C1 segment of cervical spinal cord (tissue), 14 donors: ENCODE measurements at places on chromosomes 11 and 22.

DNA sequence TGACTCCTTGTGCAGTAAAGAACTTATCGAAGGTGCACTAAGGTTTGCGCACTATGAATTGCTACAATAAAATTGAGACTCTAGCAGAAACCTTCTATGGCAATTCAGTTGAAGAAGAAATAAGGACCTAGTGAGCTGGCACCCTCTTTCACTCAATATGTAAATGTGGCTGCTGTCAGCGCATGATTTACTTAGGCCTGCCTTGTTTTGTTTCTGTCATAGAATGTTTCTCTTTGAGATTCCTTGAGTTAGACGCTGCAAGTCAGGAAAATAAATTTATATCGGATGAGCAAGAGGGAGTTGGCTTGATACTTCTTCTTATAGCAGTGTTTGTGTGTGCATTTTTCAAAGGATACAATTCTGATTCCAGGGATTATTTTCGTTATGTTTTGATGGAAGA lies 322.1 kb downstream of the BLID start:
- DNase-seq: no peak

DNA sequence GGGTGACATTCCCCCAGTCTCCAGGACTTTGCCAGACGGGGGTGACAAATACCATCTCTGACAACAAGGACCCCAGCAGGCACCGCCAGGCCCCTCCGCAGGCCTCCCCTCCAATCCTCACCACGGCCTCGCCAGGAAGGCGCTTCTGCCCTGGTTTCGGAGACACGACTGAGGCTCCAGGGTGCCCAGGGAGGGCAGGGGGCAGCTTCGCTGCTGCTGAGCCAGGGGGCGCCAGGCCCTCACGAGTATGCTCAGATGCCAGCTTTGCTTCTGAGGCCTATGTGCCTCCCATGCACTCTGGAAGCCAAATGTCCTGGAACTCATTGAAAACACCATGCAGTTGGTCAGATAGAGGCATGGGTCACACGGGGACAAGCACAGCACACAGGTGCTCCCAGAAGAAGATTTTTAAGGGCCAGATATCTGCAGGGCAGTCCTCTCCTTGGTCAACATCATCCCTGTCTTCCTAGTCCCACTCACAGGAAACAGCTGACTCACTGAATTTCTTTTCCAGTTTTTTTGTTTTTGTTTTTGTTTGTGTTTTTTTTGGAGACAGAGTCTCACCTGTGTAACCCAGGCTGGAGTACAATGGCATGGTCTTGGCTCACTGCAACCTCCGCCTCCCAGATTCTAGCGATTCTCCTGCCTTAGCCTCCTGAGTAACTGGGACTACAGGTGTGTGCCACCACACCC lies 19.9 kb downstream of the BID start:
- no peak for DNase-seq

DNA sequence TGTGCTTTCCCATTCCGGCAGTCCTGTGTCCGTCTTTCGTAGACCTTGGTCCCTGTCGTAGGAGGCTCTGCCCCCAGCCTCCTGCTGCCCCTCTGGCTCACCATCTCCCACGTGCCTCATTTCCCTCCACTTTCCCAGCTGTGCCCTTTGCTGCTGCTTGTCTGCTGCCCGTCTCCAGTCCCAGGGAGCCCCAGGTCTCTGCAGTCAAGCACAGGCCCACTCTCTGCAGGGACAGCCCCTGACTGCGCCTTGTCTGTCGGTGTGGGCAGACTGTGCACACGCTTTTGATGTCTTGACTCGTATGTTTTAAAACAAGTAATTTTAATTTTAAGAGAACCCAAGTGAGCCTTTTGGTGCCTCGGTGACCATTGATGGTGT lies 12.4 kb downstream of the DGCR8 start:
- DNase-seq: no peak

DNA sequence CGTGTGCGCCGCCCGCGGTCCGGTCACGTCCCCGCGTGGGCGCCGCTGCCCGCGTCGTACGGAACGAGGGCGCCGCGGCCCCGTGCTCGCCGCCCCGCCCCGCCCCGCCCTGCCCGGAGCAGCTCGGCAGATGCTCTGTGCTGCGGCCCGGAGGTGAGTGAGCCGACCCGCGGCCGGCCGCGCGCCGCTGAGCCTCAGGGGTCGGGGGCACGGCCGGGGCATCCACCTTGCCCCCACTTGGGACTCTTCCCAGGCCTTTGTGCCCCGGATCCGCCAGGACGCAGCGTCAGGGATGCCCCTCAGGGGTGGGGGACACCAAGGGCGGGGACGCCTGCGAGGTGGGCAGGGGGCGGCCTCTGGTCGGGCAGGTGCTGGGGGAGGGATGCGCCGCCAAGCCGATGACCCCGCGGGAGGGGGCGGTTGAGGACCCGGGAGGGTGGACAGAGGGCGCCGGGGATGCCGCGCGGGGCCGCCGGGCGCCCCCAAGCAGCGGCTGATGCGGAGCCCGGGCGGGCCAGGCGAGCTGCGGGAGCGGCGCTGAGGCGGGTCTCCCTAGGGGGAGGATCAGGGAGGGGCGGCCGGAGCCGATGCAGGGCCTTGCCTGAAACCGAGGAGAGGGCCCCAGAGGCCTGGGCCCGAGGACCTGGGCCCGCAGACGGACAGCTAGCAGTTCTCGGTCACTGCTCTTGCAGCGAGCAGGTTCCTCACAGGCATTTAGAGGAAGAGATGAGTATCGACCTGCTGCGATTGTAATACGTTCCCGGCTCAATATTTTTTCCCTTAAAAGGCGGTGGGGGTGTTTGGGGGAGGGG lies at the start of gene GNAZ:
Gene GNAZ (plus strand): TSS at position 102 of the 812 bp plus-strand sequence. CDS start 25,177 bp downstream, outside the sequence.
- peak; percentile 25 for DNase-seq

GRCh38 chr11:66557733-66558326 lies 10.6 kb downstream of the CTSF start:
- DNase-seq: no peak

DNA sequence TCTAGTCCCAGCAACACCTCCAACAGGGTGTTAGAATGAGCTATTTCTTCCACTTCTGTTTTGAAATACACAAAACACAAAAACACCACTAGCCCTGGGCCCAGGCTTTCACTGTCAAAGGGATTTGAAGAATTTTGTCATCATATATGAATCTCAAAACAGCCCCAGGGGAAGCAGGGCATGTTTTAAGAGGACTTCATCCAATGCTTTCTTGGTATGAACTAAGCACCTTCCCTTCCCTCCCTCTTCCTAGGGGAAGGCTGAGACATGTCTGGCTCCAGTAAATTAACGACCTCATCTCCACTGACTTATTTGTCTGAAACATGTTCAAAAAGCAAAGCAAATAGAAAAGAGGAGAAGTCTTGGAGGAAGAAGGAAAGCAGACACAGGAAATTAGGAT lies 75.7 kb upstream of the INCENP start:
- DNase-seq: no peak

GRCh38 chr11:111936040-111936540 lies 1.1 kb upstream of the DIXDC1 start:
- no peak for DNase-seq

DNA sequence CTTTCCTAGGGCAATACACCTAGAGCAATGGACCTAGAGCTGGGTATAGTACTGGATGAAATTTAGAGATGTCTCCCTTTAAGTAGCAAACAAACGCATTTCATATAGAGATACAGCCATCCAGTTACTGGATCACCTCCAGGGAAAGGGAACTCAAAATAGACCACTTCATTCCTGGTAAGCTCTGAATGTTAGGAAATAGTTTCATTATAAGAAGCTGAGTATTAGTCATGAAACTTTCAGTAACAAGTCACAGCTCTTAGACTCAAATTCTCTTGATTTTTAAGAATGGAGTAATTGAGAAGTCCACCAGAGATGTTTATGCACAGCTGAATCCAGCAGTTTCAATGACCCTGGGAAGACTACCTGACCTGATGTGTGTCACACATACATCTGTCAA lies 221.9 kb downstream of the FAM76B start:
- no peak for DNase-seq

- DNase-seq: no peak
Measured at GRCh38 chr22:44179989-44180705, 578 bp upstream of the PARVG start.
